Activated CD4-positive, alpha-beta T cell treated with anti-CD3 and anti-CD28 coated beads for 48 hours (primary cell): ENCODE measurements at places on chromosomes 5 and 9.

- no peak for DNase-seq
Observed at GRCh38 chr5:142248853-142249462, 75.9 kb downstream of the SPRY4 start.

GRCh38 chr9:69577123-69577522 lies 95.0 kb downstream of the APBA1 start:
- DNase-seq, result no peak

GRCh38 chr9:6305954-6306563 lies 22.1 kb upstream of the TPD52L3 start:
- DNase-seq, result no peak

DNA sequence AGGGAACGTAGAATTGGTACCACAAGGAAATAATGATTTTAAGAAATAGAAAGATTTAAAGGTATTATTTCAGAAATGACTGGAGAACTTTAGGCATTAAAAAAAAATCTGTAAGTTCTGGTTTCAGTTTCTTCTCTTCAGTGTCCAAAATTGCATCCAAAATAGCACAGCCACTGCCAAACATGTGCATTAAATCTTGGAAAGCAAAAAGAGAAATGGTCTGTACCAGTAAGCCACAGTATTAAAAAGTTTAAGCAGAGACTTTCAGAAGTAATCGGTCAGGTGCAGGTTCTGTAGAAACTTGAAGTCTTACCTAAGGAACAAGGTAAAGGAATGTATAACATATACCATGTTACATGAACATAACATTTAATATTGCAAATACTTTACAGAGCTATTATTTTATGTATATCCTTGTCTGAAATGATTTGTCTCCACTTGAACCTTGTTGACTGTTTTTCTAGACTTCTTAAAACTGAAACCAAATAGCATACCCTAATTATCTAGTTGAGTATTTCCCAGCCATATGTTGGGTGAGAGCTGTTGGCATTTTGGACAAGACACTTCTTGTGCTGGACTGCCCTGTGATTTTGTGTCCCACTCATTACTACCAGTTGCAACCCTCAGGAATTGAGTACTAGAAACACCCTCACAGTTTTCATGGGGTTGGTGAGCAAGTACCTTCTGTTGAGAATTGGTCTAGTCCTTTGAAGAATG lies 32.1 kb downstream of the NIPBL start:
- no peak for DNase-seq

GRCh38 chr5:135213027-135213386 lies 179.0 kb upstream of the PITX1 start:
- no peak for DNase-seq

GRCh38 chr9:15136646-15137045 lies 170.4 kb downstream of the TTC39B start:
- DNase-seq, result peak; percentile 23

- DNase-seq, result no peak
Observed at GRCh38 chr5:123455095-123455494, 31.9 kb upstream of the CEP120 start.

DNA sequence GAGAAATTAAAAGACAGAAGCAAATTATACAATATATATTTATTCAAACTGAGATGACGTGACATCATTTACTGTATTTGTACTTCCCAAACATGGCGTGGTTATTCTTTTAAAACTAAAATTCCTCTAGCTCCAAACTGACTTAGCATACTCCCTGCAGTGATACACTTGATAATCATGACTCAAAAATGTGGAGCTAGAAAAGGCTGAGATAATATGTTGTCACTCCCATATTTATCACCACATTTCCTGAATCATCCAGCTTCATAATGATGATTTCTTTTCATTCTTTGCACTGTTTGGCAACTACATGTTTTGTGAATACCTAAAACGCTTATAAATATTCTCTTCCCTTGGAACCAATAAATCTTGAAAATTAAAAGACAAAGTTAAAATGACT lies 341.0 kb downstream of the EBF1 start:
- no peak for DNase-seq

GRCh38 chr9:22649384-22649783 lies 202.8 kb downstream of the DMRTA1 start:
- no peak for DNase-seq

DNA sequence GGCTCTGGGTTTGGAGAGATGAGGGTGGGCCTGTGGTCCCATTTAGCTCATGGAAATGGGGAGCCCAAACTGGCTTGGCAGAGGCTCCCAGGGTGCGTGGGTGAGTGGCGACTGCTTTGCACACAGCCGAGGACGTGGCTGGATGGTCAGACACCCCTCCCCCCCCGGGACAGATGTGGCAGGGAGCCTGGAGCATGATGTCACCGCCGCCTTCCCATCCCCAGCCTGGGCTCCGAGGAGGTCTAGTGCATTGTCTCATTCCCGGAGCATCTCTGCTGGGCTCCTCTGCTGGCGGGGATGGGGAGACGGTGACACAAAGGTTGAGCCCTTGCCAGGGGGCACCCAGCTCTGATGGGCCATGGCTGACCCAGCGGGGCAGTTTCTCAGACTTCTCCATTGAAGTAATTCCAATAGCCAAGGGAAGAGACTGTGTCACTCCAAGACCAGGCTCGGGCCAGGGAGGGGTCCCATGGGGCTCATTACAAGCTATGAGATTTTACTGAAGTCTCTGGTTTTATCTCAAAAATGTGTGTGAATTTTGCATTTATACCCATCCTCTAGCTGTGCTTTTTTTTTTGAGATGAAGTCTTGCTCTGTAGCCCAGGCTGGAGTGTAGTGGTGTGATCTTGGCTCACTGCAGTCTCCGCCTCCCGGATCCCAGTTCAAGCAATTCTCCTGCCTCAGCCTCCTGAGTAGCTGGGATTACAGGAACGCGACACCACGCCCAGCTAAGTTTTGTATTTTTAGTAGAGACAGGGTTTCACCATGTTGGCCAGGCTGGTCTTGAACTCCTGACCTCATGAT lies 36.1 kb downstream of the HMCN2 start:
- no peak for DNase-seq

GRCh38 chr5:109163336-109163735 lies 246.4 kb downstream of the PJA2 start:
- no peak for DNase-seq

- DNase-seq, result no peak
Observed at GRCh38 chr5:54049144-54049543, 261.2 kb downstream of the ARL15 start.

GRCh38 chr9:83484990-83485389 lies 53.2 kb downstream of the FRMD3 start:
- DNase-seq, result no peak

DNA sequence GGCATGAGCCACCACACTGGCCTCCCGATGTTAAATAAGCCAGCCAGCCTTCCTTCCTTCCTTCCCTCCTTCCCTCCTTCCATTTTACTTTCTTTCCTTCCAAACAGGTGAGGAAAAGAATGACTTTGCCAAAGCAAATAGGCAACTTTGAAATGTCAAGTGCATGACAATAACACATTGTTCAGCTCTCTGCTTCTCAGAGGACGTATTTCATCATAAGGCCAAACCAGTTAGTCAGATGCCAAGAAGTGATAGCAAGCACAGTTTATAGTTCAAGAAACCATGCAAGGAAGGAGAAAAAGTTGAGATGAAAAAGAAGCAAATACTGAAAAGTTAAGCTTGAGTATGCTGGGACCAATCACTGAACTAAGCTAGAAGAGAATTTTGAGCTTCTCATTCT lies 29.5 kb downstream of the POU4F3 start:
- no peak for DNase-seq

GRCh38 chr5:93579692-93580062 lies 1.3 kb downstream of the NR2F1-AS1 start:
- no peak for DNase-seq

- DNase-seq, result no peak
Observed at GRCh38 chr9:135068776-135069415, 18.6 kb upstream of the OLFM1 start.

GRCh38 chr5:57338868-57339340 lies 143.7 kb downstream of the ACTBL2 start:
- no peak for DNase-seq

DNA sequence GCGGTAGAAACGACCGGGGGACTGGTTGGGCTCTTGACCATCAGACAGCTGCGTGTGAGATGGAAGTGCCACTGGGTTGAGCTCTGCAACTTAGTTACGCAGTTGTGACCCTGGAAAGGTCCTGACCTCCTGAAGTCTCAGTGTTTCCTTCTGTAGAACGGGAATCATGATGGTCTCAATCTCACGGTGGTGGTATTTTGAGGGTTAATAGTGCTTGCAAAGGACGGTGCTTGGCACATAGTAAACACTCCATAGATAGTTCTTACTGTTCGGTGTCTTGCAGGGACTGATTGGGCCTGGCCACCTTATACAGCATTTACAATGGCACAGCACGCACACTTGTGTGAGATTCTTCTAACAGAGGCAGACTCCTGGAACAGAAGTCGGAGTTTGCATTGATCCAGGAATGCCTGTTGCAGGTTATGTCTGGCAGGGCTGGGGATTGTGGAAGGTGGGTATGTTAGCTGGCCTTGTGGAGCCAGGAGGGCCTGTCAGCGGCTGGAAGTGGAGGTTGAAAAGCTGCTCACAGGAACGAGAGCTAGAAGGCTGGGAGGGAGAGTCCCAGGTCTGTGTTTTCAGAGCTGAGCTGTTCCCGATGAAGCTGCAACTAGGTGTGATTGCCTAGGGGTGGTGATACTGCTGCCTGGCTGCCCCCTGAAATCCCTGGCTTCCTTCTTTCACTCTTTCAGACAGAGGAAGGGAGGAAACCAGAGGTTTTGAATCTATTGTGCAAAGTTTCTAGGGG lies 962 bp upstream of the TXN start:
- peak; percentile 25 for DNase-seq

DNA sequence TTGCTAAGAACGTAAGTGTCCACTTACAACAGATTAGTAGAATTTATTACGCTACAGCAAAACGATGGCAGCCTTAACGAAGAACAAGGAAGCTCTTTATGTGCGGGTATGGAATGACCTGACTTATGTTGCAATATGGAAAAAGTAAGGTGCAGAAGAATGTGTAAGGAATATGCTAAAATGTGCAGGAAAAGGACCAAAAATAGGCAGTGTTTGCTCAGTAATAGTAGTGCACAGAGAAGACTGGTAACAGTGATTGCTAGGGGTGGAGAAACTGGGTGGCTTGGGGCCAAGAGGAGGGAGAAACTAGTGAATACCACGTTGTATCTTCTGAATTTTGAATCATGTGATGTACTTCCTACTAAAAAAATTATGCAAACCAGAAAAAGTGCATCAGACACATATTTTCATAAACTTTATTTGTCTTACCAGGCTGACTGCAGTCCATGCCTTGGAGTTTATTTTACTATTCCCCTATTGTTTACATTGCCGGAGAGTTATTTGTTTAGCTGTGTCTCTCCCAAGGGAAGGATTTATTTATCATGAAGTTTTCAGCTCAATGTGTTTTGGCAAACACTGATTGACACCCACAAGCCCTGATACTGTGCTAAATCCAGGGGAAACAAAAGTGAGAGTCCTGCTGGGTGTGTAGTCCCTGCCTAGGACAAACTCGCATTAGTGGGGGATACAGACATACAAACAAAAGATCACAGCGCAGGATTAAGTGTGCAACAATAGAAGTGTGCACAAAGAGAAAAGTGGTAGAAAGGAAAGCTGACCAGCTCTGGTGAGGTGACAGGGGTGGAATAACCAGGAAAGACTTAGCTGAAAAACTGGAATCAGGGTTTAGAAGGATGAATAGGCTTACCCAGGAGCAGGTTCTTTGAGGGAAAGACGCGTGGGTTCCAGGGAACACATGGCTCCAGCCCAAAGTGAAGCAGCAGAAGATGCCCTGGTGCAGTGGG lies 34.0 kb upstream of the ZNF484 start:
- DNase-seq, result no peak

GRCh38 chr9:133170716-133171115 lies 7.0 kb upstream of the GBGT1 start:
- no peak for DNase-seq

- DNase-seq, result peak; percentile 4
Observed at GRCh38 chr5:127838661-127839060, 135.5 kb downstream of the CCDC192 start.

DNA sequence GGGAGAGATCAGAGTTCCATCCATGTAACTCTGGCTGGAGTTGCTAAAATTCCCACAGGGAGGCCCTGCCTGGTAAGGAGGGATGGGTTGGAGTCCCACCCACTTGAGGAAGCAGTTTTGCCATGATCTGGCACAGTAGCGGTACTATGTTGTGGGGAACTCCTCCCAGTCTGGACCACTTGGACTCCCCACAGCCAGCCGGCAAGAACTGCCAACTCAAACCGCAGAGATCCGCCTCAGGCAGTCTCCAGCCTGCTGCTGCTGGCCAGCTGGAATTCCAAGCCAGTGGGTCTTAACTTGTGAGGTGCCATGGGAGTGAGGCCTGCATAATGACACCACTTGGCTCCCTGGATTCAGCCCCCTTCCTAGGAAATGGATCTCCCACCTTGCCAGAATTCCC lies 151.9 kb downstream of the NDUFS4 start:
- no peak for DNase-seq

GRCh38 chr5:162485666-162486292 lies 418.2 kb downstream of the GABRG2 start:
- DNase-seq, result no peak

- DNase-seq, result no peak
Observed at GRCh38 chr9:113296796-113297558, 6.2 kb downstream of the RNF183 start.
